Skeletal muscle cell (primary cell): ENCODE measurements at places on chromosomes 1 and 21.
A peak's percentile ranks its signal among the peaks of the same experiment; 100 is the strongest.

DNA sequence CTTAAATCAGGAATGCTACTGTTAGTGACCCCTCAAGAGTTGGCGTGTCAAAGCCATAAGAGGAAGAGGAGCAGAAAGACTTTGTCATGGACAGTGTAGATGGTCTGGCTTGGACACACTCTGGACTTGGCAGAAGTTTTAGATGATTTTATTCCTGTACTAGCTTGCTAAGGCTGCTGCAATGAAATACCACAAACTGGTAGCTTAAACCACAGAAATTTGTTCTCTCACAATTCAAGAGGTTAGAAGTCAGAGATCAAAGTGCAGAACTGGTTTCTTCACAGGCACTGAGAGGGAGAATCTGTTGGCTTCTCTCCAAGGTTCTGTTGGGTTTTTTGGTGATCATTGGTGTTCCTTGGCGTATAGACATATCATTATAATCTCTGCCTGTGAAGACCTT is 869.8 kb upstream of the B3GALT2 start:
- DNase-seq, result no peak

GRCh38 chr1:218810306-218810705 is 363.4 kb upstream of the LYPLAL1 start:
- DNase-seq, result peak; percentile 41

- DNase-seq, result peak; percentile 42
These were observed 9.1 kb upstream of the GPR88 start for GRCh38 chr1:100528871-100529270.

DNA sequence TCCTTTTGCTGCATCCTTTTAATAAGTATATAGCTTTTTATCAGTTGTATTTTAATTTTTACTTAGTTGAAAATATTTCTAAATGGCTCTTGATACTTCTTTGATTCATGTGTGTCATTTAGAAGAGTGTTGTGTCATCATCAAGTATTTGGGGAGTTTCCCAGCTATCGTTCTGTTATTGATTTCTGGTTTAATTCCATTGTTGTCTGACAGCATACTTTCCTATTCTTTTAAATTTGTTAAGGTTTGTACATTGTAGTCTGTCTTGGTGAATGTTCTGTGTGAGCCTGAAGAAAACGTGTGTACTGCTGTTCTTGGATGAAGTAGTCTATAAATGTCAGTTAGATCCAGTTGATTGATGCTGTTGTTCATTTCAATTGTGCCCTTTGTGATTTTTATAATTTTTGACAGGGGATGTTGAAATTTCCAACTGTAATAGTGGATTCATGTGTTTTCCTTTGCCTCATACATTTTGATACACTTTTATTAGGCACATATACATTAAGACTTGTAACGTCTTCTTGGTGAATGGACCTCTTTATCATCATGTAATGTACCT is 24.8 kb downstream of the SDCCAG8 start:
- no peak for DNase-seq
